ENCODE measurements at places on chromosomes 6 and 20.

DNA sequence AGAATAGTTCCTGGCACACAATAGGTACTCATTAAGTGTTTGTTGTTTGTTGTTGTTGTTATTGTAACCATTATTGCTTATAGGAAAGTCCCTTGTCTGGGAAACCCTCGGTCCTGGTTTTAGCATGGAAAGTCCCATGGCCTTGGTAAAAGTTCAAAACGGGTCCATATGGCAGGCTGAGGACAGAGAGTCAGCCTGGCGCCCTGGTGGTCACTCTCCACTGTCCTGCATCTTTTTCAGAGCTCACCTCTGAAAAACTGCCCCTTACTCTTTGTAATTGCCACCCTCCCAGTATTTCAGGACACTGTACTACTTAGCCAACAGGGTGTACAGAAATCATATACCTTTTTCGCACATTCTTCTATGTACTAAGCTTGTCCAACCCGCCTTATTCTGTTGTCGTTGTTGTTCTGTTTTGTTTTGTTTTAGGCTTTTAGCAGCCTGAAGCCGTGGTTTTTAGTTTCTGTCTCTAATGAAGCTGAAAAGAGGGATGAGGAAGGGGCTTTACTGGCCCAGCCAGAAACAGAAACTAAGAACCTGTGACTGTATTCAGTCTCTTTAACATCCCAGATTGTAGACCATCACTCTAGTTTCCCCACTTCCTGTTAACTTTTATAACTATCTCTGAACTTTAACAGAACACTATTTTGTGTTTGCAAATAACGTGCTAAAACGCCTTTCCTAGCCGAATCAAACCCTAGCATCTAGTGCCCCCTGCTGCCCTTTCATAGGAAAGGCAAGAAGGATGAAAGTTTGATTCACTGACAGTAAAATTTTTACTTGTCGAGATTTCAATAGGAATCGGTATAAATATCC is 7.6 kb upstream of the TMEM14A start:
- DNase-seq: peak; percentile 44

DNA sequence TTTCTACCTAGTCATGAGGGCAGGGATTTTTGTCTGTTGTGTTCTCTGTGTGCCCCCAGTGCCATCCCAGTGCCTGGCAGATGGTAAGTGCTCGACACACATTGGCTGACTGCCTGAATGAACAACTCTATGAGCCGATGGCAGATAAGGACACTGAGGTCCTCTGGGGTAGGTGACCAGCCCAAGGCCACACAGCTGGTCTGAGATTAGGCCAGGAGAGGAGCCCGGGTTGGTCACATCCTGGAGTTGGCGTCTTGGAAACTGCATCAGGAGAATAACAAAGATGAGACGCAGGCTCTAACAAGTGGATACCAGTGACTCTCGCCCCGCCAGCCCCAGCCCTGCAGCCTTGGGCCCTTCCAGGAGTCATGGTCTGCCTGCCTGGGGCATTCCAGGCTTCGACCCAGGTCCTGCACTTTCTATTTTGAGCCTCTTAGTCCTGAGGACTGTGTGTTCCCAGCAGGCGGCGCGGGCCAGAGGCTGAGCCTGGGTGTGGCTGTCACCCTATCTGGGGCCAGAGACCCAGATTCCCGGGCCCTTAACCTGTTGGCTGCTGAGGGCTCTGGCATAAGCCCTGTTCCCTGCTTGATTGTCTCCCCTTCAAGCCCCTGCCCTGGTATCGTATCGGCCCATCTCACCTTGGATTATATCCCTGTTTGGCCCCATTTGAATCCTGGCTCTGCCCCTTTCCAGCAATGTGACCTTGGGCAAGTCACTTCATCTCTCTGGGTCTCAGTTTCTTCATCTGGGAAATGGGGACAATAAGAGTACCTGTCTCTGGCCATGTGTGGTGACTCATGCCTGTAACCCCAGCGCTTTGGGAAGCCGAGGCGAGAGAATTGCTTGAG is 88.3 kb downstream of the CEBPB start:
- peak; percentile 63 for DNase-seq

DNA sequence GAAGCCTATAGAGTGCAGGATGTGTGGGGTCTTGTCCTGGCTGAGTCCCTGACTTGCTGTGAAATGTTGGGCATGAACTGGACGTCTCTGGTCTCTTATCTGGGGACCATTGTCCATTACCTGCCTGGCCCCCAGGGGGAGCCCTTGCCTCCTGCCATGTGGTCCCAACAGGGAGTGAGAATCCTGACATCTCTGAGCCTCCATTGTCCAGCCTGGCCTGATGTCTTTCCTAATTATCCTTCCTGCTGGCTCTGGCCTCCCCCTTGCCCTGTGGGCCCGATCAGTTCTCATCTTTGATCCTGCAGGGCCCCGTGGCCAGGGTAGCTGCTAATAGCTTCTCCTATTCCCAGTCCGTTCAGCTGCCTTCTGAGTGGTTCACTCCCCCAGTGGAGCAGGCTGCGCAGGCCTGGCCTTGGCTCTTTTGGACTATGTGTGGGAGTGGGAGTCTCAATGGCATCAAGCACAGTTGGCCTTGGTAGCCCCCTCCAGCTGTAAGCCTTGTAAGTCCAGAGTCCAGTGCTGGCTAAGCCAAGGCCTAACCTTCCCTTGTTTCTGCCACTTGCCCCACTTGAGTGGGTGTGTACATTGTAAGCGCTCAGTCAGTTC is 77.9 kb upstream of the RALY start:
- DNase-seq: peak; percentile 39

GRCh38 chr6:38792356-38792755 is 77.2 kb downstream of the DNAH8 start:
- DNase-seq: no peak

Measured in mucosa of gallbladder (tissue), 1 donor.